ENCODE measurements at places on chromosomes 2 and 18.

- no peak for DNase-seq
Observed at GRCh38 chr2:129610766-129611165, 368.7 kb upstream of the RAB6C start.

DNA sequence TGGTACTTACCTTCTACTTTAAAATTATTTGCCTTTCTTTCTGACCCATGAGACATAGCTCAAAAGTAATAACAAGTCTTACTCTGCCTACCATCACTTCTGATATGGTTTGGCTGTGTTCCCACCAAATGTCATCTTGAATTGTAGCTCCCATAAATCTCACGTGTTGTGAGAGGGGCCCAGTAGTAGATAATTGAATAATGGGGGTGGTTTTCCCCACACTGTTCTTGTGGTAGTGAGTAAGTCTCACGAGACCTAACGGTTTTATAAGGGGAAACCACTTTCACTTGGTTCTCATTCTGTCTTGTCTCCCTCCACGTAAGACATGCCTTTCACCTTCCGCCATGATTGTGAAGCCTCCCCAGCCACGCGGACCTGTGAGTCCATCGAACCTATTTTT is 47.5 kb downstream of the GALNT3 start:
- no peak for DNase-seq

DNA sequence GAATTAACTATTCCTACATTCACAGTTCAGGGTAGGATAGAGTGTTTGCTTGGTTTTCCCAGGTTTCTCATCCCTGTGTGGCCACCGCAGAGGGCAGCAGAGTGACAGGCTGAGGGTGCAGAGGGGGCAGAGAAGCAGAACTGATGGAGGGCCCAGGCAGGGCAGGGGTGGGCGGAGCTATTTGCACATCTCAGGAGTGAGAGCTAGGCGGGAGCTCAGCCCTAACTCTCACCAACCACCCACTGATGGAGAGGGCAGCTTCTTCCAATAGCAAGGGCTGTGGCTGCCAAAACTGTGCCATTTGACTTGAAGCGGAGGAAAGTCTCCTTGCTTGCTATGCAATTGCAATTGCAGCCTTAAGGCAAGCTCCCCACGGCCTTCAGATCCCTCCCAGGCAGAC is 12.0 kb upstream of the DARS1 start:
- DNase-seq, result peak; percentile 63

GRCh38 chr2:237258615-237259014 is 155.3 kb downstream of the COL6A3 start:
- peak; percentile 15 for DNase-seq

DNA sequence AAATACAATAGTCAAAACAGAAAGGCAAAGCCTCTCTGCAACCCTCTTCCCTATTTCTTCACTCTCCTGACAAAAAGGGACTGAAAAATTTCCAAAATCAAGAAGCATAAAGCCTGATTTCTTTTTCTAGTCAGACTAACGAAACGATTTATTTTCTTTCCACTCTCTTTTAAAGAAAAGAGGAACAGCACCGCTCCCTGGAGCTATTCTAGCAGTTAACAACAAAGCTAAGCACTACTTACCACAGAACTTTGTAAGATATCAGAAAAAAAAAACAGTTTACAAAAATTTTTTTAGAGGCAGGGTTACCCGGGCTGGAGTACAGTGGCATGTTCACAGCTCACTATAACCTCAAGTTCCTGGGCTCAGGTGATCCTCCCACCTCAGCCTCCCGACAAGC is 14.4 kb upstream of the FHL2 start:
- DNase-seq, result no peak
